Stimulated activated CD4-positive, alpha-beta T cell treated with anti-CD3 and anti-CD28 coated beads, Interleukin-1b, Interleukin-23, amount 100 ng/mL, for 1 hour (primary cell): ENCODE measurements at places on chromosomes 5 and 9.
A peak's percentile ranks its signal among the peaks of the same experiment; 100 is the strongest.

- no peak for DNase-seq
Observed at GRCh38 chr9:82797534-82797933, 265.4 kb downstream of the RASEF start.

- DNase-seq: no peak
Observed at GRCh38 chr9:133523106-133523505, 1.7 kb downstream of the MYMK start.

DNA sequence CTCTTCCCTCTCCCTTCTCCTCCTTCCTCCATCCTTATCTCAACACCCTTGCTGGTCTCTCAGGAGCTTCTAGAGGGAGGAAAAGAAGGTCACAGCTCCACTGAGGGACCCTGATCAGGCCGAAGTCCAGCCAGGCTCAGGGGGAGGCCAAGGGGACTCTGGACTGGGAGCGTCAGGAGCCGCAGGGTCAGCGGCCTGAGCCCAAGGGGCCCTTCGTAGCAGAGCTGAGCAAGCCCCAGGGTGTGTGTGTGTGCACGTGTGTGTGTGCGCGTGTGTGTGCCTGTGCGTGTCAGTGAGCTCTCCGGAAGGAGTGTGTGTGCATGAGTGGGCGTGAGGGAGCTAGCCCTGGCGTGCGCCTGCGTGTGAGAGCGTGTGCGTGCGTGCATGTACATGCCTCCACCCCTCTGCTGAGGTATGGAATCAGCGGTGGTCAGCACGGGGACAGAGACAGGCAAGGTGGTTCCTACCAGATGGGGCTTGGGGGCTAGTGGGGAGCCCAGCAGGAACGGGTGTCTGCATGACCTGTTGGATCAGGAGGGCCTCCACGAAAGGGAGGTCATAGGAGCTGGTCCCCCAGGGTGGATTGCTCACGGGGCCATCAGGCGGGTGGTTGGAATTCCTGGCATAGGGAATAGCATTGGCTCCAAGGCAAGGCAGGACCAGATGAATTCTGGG lies 10.0 kb upstream of the AGPAT2 start:
- DNase-seq: no peak

DNA sequence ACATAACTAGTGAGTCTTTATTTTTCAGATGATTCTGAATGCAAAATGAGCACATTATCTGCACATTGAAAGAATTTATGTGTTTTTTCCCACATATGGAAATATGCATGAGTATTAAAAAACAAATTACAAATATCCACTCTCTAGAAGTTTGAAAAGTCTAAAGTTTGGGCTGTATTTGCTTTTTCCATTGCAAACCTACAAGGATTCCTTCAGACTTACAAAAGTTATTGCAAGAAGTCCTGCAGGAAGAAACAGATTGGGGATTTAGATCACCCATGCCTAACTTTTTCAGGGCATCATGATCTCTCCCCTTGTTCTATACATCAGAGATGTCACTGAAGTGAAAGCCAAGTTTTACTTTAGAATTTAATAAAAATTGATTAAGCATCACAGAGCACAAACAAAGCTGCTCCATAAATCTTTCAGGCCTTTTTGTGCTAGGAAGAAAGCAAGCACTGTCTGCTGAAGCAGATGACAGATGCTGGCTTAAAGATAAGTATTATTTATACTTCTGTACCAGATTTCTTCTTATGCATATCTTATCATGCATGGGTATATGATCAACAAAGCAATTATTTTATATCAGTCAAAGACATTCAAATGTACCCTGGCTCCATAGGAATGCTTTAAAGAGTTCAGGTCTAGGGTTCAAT lies 71.7 kb downstream of the NFIB start:
- DNase-seq: no peak

GRCh38 chr5:123976379-123977033 lies 464.5 kb downstream of the CSNK1G3 start:
- DNase-seq: no peak

- no peak for DNase-seq
Observed at GRCh38 chr5:38528162-38528703, 28.2 kb downstream of the LIFR start.

DNA sequence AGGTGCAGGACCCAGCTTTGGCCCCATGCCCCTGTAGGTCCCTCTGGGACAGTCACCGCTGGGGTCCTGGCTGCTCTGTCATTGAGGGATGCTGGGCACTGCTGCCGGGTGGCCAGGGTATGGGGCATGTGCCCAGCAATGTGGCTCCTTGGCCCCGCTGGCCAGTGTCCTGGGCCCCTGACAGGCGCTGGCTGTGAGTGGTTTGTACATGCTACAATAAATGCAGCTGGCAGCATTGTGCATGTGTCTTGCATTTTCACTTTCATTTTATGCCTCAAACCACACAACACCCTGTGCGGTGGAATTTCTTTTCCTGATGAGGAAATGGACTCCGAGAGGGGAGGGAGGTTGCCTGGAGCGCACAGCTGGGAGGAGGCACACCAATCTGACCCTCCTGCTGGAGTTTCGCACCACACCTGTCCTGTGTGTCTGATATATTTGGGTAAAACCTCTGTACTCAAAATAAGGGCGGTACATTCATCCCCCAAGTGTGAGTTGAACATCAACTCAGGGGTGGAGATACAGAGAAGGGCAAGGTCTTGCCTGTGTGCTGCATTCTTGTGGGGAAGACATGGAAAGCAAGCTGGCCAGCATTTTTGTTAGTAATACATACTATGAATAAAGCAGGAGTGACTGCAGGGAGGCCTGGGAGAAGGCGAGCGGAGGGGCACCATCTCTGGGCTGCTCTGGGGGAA lies 11.7 kb downstream of the TSPAN17 start:
- no peak for DNase-seq

DNA sequence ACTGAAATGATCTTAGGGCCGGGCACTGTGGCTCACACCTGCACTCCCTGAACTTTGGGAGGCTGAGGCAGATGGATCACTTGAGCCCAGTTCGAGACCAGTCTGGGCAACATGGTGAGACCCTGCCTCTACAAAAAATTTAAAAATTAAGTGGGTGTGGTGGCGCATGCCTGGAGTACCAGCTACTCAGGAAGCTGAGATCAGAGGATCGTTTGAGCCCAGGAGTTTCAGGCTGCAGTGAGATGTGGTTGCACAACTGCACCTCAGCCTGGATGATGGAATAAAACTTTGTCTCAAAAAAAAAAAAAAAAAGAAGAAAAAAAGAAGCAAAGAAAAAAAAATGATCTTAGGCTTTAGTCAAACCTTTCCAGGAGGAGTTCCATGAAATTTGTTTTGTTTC lies 41.8 kb downstream of the MEF2C start:
- DNase-seq: no peak

DNA sequence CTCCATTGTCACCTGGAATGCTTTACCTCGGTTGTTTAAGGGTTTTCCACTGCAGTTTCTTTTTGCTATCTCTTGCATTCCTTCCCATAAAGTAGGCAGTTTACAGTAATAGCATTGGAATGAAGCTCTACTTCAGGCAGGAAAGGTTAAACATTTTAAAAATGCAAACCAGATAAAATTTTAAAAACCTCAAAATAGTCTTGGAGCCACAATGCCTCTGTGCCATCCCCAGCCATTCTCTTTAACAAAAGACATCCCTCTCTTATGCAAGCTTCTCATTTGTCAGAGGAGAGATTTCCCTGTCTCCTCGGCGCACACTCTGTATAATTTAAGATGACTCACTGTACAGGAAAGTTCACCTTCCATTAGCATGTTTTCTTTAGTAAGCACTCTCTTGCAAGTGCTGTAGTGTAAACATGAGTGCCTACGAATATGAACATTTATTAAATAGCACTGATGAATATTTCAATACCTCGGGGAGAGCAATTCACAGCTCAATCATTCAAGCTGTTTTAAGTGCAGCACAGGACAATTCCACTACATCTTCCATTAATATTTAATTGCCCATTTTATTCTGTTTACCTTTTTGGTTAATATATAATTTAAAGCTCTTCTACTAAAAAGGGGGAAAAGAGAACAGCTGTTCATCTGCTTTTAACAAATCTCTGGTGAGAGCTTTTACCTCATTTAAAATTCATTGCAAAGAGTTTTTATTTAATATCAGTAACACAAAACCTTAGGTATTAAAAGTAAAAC lies 343.6 kb downstream of the SPATA31D1 start:
- DNase-seq: no peak

- DNase-seq: no peak
Observed at GRCh38 chr5:142900927-142901326, 130.8 kb downstream of the ARHGAP26 start.

- no peak for DNase-seq
Observed at GRCh38 chr9:4530375-4530774, 40.1 kb downstream of the SLC1A1 start.

DNA sequence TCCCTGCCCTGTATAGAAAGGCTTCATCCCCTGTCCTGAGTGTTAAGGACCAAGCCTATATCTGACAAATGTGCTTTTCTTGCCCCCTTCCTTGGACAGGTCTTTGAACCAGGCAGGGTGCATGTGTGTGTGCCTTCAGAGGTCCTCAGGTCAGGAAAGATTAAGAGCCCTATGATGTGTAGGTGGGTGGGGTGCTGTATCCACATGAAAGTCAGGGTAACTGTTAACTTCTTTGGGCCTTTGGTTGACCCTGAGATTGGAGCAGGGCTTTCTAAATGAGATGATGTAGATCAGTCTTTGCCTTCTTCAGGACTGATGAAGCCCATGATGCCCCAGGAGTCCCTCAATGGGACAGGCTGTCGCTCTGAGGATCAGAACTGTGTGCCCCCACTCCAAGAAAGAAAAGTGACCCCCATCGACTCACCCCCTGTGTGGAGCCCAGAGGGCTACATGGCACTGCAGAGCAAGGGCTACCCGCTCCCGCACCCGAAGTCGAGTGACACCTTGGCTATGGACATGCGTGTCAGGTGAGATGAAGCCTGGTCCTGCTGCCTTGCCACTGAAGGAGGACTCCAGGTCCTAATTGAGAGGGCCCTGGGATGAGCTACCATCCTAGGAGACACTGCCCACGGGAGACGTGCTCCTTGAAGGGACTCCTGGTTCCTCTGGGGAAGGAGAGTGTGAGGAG lies 29.4 kb upstream of the POMT1 start:
- DNase-seq: no peak

DNA sequence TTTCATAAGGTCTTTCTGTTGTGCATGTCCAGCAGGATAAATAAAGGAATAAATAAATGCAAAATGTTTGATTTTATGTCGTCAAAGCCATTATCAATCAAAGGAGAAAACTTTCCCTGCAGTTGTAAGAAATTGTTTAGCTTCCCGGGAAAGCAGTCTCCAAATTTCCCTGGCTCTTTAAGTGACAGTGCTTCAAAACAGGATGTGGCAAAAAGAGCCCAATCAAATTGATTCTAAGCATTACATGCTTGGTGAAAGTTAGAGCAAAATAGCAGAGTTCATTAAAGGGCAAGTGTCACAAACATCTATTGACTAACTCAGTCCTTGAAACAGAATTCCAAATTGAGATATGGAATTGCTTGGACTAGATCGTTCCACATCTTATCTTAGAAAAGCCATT lies 704.1 kb downstream of the PRELID2 start:
- DNase-seq: no peak

DNA sequence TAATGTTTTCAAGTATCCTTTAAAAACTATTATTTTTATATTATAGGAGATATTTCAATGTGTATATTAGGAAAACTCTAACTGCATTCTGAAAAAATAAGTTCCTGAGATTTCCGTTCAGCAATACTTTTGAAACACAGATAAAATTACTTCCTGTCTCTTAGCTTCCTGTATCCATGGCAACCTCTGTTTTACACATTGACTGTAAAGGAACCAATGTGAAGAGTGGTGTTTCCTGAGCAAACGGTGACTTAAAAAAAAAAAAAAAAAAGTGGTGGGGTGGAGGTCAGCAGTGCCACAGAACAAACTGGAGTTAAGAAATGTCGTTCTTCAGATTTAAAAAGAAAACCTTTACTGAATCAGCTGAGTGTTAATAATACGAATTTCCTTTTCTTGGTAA lies at the start of gene LRRC70:
Gene LRRC70, plus strand, starts transcription at position 280 of the 400 bp plus-strand sequence. CDS start 620 bp downstream, outside the sequence.
- no peak for DNase-seq

GRCh38 chr5:9188131-9188530 lies 357.7 kb downstream of the SEMA5A start:
- DNase-seq: no peak

GRCh38 chr9:130139251-130139650 lies 33.0 kb upstream of the NCS1 start:
- no peak for DNase-seq

DNA sequence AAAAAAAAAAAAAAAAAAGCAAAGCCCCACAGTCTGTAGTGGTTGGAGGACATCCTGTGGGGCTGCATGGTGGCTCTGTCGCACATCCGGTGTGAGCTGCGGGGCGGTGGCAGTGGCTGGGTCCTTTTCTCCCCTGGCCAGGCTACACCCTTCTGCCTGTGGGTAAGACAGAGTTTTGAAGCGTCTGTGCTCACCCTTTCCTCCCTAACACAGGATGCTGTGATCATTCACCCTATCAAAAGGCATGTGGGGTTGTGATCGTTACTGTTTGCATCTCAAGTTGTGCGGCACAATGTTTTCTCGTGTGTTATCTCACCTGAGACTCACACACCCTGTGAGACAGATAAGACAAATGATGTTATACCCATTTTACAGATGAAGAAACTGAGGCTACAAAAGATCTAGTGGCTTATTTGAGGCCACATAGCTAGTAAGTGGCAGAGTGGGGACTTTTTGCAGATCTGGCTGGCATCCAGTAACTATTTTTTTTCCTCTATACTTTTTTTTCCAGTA lies 17.5 kb downstream of the IRF1 start:
- peak; percentile 60 for DNase-seq

DNA sequence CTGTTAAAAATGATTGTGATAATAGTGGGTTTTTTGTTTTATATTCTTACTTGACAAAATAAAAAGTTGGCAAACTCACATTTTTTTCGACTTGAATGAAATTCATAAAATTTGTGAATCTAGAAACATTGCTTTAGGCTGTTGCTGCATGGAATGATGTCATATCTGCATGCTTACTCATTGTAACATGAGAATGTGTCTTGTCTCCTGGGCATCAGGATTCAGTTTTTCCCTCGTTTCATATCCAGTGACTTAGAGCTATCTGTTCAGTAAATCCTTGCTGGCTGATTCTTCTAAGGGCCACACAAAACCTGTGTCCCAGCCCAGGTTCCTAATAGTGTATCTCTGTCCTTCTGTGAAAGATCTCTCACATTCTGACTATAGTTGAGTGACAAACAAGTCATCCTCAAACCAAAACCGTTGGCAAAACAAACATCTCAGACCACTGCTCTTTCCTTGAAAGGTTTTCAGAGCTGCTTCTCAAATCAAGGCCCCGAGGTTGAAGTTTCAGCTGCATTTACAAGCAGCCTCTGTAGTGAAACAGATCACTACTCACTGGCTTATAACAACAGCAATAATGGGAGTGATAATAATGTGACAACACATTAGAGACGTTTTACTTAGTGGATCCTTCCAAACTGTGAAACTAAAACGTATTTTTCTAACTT lies 95.0 kb downstream of the NPR3 start:
- no peak for DNase-seq

DNA sequence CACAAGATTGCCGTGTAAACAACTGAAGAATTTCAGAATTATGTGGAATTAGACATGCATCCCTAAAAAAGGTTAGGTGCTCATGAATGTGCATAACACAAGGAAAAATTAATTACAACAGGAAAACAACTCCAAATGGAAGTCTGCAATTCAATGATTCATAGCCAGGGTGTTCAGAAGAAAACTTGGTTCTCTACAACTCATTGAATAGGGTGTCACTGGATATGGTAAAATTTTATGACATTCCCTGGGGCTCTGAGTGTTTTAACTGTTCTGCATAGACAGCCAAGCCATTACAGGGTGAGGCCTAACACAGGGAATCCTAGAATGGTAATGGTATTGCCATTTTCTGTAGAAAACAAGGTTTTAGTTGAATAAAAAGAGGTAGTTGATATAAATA lies 24.4 kb upstream of the ZSWIM6 start:
- no peak for DNase-seq
